ENCODE measurements at places on chromosomes 6 and 20.

DNA sequence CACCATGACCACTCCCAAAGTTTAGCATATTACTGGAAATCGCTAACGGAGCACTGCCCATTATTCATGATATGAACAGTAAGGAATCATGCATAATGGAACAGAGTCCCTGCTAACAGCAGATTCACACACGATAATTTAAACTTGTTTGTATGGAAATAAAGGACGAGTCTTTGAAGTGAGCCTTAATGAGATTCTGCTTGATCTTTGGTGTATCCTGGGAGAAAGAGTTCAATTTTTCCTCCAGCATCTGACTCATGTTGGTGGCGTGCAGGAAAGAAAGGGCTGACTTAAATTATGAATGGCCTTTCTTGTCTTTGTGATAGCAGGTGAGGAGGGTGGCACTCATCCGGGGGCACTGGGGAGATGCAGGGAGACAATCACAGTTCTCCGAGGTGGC is 194.6 kb downstream of the ZNF217 start:
- DNase-seq: no peak

- peak; percentile 73 for DNase-seq
Observed at GRCh38 chr6:89834884-89835792, 5.5 kb downstream of the CASP8AP2 start.

GRCh38 chr6:106146852-106147351 is 60.8 kb downstream of the PRDM1 start:
- DNase-seq: no peak

DNA sequence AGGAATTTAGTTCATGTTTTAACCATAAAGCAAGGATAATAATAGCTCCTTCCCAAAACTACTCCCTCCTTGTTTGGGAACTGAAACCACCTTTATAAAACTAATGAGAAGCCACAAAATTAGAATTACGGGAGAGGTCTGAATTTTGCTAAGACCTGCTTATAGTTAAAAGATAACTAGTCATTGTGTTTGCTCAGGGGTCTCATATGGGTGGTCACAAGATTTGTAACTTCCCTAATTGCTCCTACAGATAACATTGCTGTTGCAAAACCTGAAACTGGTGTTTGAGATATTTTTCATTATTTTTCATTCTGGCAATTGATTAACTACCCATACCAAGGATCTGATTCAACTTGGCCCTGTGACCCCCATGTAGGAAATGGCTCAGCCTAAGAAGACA is 154.5 kb upstream of the PLCB4 start:
- no peak for DNase-seq

- DNase-seq: no peak
Observed at GRCh38 chr6:122365775-122366403, 33.6 kb upstream of the HSF2 start.

DNA sequence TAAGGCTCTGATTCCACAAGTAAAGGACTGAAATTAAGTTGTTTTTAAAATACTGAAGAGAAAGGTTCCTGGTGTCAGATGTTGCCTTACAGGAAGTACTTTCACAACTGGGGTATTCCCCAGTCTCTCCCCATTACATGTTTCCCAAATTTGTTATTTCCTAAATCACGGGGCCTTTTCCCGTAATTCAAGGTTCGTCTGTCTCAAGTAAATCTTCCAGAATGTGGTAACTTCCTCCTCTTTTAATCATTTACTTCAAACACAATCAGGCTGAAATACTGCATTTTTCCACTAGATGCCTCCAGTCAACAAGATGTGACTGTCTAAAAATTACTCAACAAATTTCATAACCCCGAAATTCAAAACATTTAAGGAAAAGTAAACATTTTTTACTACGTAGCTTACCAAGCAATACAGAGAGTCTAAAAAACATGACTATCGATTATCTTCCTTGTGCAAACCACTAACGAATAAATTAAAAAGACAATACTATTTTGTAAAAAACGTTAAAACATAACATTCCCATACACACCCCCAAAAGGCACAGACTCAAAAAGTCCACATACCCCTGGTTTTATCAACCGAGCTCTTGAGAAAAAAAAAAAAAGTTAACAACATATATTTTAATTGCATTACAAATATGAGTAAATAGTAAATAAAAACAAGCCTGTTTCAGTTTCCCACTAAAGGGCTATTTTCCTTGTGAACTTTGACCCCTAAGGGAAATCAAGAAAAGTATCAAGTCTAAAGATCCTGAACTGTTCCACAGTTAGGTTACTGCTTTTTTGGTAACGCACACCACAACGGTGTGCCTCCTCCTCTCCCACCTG is 1.7 kb downstream of the SOD2 start:
- DNase-seq: peak; percentile 85

DNA sequence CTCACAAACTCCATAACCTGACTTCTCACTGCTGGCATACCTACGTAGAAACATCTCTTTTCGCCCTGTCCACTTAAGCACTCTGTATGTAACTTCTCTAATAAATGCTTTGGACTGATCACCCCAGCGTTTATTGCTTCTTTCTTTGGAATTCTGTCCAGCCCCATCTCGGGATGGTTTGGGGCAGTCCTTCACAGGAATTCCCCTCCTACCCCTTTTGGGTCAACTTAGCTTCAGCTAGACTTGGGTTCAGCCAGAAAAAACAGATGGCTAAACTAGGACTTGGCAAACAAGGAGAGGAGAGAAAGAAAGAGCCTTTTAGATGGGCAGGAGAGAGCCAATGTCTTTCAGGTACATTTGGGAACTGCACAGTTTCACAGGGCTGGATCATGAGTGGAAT is 3.9 kb upstream of the LTV1 start:
- DNase-seq: no peak

- DNase-seq: no peak
Observed at GRCh38 chr20:58716476-58717277, 24.1 kb downstream of the NPEPL1 start.

DNA sequence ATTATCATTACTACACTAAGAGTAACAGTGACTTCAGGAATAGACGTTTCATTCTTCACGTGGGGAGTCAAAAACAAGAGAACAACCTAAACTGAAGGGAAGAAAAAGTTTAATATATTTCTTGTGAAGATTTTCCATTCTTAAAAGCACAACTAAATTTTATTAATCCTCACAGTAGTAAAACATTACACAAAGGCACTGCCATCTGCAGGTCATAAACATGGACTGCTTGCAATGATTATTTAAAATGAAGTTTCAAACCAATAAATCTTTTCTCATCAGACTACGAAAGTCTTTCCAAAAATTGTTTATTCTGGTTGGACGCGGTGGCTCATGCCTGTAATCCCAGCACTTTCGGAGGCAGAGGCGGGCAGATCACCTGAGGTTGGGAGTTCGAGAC is 2.6 kb downstream of the NCOA5 start:
- peak; percentile 35 for DNase-seq

DNA sequence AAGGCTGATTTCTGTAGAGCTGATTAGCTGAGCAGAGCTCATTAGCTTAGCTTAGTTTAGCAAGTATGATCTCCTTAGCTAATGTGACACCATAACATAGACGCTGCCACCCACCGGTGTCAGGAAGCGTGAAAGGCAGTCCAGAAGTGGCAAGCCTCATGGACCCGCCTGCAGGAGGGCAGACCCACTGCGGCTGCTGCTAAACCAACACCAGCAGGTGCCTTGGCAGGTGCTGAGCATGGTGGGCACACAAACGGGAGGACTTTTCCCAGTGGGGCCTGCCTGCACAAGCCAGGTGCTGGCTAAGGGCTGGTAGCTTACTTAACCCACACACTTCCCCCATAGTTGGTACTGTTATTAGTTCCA is 22.7 kb downstream of the ZDHHC14 start:
- DNase-seq: peak; percentile 15

GRCh38 chr20:10213526-10213925 is 5.1 kb upstream of the SNAP25 start:
- DNase-seq: no peak

- DNase-seq: no peak
Observed at GRCh38 chr6:38016824-38017223, 197.3 kb downstream of the ZFAND3 start.

- peak; percentile 51 for DNase-seq
Observed at GRCh38 chr6:43269273-43270007, 26.2 kb downstream of the TTBK1 start.

- peak; percentile 20 for DNase-seq
Observed at GRCh38 chr6:138403324-138403800, 661 bp upstream of the HEBP2 start.

DNA sequence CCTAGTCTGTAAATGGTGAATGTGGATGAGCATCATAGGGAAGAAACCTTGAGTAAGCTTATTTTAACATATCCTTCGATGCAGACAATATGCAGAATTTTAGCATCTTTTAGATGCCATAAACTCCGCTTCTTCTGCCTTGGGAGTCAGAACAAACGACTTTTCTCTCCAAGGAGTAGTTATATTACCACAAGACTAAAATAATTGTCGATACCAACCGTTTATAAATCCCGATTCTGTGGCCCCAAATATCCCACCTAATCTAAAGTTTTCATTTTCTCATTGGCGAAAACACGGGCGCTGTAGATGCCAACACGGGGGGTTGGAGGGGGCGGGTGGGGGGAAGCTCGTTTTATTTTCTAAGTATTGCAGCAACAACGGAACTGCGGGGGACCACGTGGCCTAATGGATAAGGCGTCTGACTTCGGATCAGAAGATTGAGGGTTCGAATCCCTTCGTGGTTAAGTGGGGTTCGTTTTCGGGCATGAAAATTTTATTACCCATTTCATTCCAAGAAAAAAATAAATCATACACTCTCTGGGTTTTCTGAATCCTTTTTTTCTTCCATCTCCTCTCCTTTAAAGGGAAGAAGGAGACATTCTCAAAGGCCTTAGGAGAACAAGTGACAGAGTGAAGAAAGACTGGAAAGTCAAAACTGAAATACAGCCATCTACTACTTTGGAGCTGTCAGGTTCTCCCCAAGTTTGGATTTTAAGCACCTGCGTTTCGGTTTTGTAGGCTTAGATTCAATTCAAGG is 65.5 kb upstream of the BTN3A2 start:
- no peak for DNase-seq

- peak; percentile 37 for DNase-seq
Observed at GRCh38 chr6:32741031-32741960, at the start of gene HLA-DQA2. HLA-DQA2 (plus strand) TSS chr6:32741391; CDS start chr6:32741444, 53 bp downstream.

- no peak for DNase-seq
Observed at GRCh38 chr20:11814267-11814666, 103.4 kb upstream of the BTBD3 start.

- no peak for DNase-seq
Observed at GRCh38 chr6:143755301-143755744, 77.6 kb downstream of the PHACTR2 start.

DNA sequence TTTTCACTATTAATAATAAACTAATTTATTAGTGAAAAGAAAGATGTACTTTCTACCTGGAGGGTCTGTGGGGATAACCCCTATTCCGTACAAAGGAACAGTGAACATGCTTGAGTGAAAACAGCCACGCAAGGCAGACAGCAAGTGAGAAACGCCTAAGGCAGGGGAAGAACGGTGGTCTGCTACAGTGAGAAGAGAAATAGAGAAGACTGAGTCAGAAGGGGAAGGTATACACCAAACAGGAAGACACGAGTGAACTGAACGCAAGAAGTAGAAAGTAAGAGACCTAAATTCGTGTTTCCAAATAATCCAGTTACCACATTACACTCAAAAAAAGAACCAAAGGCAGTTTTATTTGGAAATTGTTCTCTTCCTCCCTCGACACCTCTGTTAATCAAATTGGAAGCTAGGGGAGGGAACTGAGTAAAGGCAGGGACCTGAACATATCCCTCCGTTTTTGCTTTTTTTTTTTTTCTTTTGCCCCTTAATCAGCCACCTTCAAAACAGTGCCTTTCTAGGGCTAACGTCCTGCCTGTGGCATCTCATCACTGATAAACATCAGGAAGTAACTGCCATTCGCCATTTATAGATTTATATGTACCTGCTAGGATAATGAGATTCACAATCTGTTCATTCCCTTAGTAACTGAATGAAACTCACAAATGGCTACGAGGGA is 48.9 kb downstream of the ATXN1 start:
- DNase-seq: peak; percentile 53

GRCh38 chr6:37889486-37889885 is 70.0 kb downstream of the ZFAND3 start:
- DNase-seq: no peak

- no peak for DNase-seq
Observed at GRCh38 chr20:36030149-36030548, 61.8 kb downstream of the CNBD2 start.

DNA sequence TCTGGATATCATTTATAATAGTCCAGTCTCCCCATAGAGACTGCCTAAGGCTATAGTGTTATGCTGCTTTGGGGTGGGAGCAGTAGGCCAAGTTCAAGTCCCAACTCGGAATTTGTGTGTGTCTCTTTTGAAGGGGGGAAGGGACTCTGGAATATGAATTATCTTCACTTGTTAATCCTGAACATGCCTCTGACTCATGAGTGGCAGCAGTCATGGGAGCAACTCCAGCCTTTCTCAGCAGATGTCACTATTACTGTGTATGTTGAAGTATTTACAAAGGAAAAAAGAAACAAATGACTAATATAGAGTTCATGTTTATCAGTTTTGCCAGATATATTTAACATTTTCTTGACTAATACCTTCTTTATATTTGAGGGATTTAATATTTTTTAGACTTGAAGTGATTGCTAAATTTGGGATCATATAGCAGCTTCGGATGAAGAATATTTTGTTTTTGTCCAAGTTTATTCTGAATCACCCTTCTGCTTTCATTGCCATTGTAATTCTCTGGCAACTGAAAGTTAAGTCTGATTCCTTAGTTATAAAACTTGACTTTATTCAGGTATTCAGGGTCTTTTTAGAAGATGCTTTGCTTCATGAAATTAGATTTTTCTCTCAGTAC is 23.4 kb downstream of the FAM217A start:
- peak; percentile 20 for DNase-seq

DNA sequence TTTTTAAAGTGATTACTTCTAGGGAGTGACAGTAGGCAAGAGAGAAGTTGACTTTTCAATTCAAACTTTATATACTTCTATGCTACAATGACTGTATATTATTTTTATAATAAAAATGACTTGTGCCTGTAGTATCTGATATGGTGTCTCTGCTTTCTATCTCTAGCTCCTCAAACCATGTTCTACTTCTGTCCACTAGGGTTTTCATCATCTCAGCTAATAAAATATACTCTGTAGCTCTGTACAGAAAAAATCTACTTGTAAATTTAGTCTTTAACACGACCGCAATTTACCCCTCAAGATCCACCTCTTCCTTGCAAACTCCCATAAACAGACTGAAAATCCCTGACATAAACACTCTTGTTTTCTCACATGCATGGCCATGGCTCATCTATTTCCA is 42.3 kb downstream of the HBS1L start:
- peak; percentile 21 for DNase-seq

GRCh38 chr6:158018851-158019361 is 37.2 kb downstream of the SYNJ2 start:
- DNase-seq: no peak

- DNase-seq: no peak
Observed at GRCh38 chr6:105744815-105745214, 341.3 kb upstream of the PRDM1 start.

Data from NAMALWA (cell line).